ENCODE measurements at places on chromosomes 5 and 9. TPM values are rescaled to one million over a fixed set of nuclear protein-coding genes. Genes with fewer than 3 reads are reported as not detected.

LRRC70 gene
- 13.1 TPM for total RNA-seq

DMAC1 gene
- 27.4 TPM for total RNA-seq

GRCh38 chr5:27465140-27465539 lies 426.8 kb upstream of the CDH9 start:
- no peaks in the 10 kb centered on the region for H3K27me3 ChIP-seq
- no peaks in the 10 kb centered on the region for H3K4me1 ChIP-seq
- H3K27ac ChIP-seq, result no peak overlapping the region
- DNase-seq, result no peak
- no peaks in the 10 kb centered on the region for H3K36me3 ChIP-seq

DNA sequence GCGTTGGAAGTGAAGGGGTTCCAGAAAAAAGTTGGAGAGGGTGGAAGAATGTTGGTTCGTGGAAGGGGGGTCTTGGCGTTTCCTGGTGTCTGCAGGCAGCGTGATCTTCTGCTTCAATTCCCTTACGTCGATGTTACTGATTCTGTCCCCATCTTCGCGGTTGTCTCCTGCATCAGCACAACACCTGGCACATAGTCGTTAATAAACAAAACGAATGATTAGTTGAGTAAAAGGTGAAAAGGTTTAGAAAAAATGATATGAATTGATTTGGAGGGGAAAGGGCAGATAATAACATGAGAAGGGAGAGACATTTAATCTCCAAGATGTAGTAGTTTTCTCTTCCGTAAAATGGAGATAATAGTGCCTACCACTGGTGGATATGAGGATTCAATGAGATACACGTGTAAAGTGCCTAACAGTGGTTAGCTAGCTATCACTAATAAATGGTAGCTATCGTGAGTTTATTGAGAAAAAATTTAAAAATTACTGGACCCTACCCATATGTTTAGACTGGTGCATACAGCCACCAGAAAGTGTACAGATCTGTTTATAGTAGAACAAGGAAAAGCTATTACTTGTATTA lies 556 bp downstream of the MTREX start:
- DNase-seq, result no peak
- no peaks in the 10 kb centered on the region for H3K36me3 ChIP-seq
- H3K4me1 ChIP-seq, result peaks cover 6% of the 10 kb centered on the region
- peak overlapping the region; percentile 82 for H3K4me3 ChIP-seq
- H3K27me3 ChIP-seq, result no peaks in the 10 kb centered on the region

DNA sequence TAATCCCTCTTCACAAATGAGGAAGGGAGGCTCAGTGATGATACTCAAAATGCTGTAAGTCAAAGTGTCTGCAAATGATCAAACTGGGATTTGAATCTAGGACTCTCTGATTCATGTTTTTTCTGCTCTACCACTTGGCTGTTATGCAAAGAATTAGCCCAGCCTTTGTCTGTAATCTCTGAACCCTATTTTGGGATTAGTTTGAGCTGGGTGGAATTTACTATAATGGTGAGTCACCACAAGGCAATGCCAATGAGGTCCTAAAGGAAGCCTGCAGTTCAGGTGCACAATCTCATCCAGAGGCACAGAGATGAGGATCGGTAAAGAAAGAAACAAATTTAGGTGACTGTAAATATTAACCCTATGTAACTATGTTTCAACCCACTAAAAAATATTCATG lies 29.2 kb downstream of the RFK start:
- H3K4me1 ChIP-seq, result no peaks in the 10 kb centered on the region
- no peak overlapping the region for H3K27ac ChIP-seq
- H3K27me3 ChIP-seq, result no peaks in the 10 kb centered on the region
- no peaks in the 10 kb centered on the region for H3K36me3 ChIP-seq
- H3K4me3 ChIP-seq, result no peak overlapping the region

- no peaks in the 10 kb centered on the region for H3K36me3 ChIP-seq
- H3K27ac ChIP-seq, result no peak overlapping the region
- H3K4me1 ChIP-seq, result no peaks in the 10 kb centered on the region
- no peaks in the 10 kb centered on the region for H3K27me3 ChIP-seq
- no peak for DNase-seq
Measured at GRCh38 chr5:56026863-56027300, 32.1 kb upstream of the IL6ST start.

- H3K4me3 ChIP-seq, result no peak overlapping the region
- DNase-seq, result no peak
- H3K27ac ChIP-seq, result no peak overlapping the region
- H3K27me3 ChIP-seq, result no peaks in the 10 kb centered on the region
Measured at GRCh38 chr9:6833518-6834192, 75.9 kb downstream of the KDM4C start.

GRCh38 chr5:3010301-3010952 lies 258.9 kb upstream of the IRX2 start:
- no peaks in the 10 kb centered on the region for H3K36me3 ChIP-seq
- no peaks in the 10 kb centered on the region for H3K27me3 ChIP-seq
- no peak for DNase-seq
- H3K4me3 ChIP-seq, result no peak overlapping the region
- H3K27ac ChIP-seq, result no peak overlapping the region

Data from aorta (tissue), 5 donors.